ENCODE measurements at places on chromosomes 13 and 19.
A peak's percentile ranks its signal among the peaks of the same experiment; 100 is the strongest.

DNA sequence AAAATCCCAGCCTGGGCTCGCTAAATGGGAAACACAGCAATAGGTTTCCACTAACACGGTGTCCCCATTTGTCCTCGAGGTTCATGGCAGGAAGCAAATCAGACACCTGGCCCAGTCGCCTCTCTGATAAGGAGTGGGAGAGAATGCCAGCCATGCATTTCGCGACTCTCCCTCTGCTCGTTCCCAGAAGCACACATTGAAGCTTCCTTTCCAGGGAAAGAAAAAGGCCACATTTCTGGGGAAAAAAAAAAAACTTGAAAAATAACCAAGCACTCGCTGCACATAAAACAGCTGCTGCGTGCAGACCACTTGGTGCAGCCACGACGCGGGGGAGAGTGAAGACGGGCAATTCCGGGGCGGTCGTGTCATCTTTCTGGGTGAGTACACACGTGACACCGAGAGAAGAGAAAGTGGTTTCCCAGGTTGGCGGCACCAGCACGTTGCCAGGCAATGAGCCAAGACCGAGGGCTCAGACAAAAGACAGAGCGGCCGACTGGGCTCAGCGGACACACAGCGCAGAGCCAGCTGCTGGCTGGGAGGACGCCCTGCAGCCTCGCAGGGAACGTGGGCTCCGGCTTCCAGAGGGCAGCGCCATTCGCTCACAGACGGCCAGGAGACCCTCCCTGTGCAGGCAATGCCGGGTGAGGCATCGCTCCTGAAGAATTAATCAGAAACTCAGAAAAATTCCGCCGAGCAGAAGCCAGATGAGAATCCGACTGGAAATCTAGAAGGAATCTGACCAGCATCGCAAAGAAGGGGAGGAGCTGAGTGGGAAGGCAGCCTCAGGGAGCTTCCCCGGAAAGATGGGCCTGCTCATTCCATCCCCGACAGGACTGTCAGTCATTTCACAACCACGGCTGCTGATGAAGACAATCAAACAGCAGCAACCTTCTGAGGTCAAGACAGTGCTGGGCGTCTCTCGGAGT lies 83.2 kb upstream of the IRS2 start:
- DNase-seq = no peak

GRCh38 chr13:102965802-102966201 lies 100.4 kb downstream of the SLC10A2 start:
- no peak for DNase-seq

DNA sequence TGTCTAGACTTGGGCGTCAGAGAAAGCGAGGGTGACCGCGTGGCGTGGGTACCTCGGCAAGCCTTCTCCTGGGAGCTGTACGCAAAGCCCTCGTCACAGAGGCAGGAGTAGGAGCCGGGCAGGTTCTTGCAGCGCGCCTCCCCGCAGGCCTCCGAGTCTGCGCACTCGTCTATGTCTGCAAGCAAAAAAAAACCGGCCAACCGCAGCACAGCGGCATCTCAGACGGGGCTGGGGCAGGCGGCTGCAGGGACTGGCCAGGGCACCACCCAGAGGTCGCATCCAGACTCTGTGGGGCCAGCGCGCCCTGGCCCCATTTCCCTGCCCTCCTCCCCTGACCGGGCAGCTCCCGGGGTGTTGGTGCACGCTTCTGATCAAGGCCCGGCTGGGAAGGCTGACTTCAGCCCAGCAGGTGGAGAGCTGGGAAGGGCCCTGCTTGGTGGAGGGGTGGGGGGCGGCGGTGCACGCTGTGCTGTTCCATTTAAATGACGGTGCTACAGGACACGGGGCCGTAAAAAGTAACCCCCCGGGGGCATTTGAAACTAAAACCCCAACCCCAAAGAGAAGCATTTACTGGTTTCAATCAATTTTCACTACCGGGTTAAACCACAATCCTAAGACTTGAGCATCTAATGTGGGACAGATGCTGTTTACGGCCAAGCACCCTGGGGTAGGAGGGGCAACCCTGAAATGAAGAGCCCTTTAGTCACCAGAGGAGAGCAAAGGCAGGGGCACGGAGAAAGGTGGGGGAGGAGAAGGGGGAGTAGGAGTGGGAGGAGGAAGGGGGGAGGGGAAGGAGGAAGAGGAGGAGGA lies 28.2 kb downstream of the GAS6 start:
- DNase-seq = no peak

- DNase-seq = no peak
Observed at GRCh38 chr13:114002771-114003321, 29.0 kb upstream of the C13orf46 start.

DNA sequence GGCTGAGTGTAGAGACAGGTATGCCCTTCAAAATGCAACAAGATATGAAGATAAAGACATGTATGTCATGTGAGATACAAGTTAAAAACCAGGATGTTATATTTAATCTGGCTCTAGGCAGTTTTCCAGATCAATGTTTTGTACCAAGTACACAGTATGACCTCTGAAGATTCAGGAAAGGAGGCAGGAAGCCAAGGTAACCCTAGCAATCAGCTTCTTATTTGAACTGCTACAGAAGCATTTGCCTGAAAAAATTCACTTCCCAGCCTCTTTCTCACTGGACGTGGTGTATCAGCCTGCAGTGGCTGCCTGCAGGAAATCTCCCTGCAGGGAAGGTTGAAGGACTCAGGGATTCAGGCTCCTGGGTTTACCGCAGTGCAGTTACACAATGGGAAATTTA lies 24.1 kb downstream of the OLFM4 start:
- DNase-seq = no peak

DNA sequence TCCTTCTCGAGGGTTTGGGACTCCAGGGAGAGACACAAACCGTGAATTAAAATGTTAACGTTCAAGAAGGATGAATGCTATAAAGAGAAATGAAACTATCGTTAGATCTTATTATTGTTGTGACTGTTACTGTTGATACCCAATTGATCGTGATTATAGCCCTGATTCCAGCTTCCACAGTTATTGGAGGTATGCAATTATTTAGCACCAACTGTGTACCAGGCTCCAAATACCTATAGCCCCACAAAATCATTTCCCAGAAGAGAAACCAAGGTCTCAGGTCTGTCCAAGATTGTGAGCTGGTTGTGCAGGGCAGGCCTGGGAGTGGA lies 30.1 kb upstream of the NFIC start:
- DNase-seq = no peak

- DNase-seq = no peak
Observed at GRCh38 chr19:53962887-53963431, at the start of gene CACNG8. CACNG8 (plus strand) TSS chr19:53962937.

- no peak for DNase-seq
Observed at GRCh38 chr13:40420160-40420740, 246.2 kb downstream of the FOXO1 start.

- DNase-seq = no peak
Observed at GRCh38 chr19:23318143-23318542, 67.9 kb upstream of the ZNF724 start.

- no peak for DNase-seq
Observed at GRCh38 chr13:109272595-109273325, 513.6 kb downstream of the IRS2 start.

DNA sequence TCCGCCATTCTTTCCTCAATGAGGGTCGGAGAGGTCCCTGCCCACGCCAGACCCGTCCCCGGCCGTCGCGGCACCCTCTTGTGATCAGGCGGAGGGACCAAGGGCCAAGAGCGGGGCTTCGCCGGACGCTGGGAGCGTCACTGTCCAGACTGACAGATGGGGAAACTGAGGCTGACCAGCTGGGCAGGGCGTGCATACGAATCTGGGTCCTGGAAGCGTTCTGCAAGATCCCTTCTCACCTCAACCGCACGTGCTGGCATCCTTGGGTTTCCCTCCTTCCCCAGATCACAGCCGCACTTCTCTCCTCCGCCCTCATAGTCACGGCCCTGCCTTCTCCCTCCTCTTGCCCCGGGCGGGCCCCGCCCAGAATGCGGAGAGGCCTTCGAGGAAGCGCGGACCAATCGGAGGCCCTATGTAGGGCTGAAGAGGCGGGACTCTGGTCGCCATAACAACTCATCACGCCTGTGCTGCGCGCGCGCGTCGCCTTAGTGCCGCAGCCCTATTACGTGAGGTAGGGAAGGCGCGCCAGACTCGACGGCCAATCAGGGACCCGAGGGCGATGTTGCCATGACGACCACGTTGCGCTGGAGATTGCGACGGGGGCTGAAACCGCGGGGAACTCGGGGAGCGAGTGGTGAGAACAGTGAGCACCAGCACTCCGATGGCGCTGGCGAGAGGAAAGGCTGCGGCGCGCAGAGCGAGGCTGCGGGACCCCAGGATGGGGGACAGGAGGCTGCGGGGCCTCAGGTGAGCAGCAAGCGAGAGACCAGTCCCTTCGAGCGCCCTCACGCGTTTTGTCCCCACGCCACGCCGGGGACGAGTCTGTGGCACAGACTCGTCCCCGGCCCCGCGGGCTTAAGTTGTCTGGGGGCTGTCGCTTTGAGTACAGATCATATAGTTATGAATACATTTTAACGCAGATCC lies 5.7 kb downstream of the RNF225 start:
- peak; percentile 99 for DNase-seq

DNA sequence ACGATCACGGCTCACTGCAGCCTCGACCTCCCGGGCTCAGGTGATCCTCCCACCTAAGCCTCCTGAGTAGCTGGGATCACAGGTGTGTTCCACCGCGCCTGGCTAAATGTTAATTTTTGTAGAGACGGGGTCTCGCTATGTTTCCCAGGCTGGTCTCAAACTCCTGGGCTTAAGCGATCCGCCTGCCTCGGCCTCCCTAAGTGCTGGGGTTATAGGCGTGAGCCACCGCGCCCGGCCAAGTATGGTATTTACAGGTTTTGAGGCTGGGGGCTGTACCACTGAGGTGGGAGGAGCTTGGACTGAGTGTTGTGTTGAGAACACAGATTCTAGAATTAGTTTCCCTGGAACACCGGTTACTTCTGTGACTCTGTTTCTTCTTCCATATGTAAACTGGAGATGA lies 452 bp upstream of the PPM1N start:
- no peak for DNase-seq

GRCh38 chr19:55400281-55401087 lies 7.1 kb downstream of the UBE2S start:
- DNase-seq = no peak

GRCh38 chr13:33194820-33195692 lies 90.5 kb downstream of the STARD13 start:
- DNase-seq = no peak

DNA sequence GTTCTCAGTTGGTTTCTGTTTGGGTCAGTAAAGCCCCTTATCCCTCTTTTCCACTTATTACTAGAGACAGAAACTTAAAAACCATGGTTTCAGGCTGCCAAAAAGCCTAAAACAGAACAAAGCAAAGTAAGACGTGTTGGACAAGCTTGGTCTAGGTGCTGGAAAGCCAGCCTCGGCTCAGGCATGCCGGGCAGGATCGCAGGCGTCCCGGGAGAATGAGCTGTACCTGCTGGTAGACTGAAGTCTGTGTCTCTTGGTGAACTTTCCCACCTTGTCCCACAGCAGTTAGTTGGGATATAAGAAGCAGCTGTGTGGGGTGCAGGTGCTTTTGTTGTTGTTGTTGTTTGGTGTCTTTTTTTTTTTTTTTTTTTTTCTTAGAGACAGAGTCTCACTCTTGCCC lies 20.8 kb downstream of the PRAM1 start:
- no peak for DNase-seq

- no peak for DNase-seq
Observed at GRCh38 chr13:69168436-69168835, 939.2 kb upstream of the ATXN8OS start.

DNA sequence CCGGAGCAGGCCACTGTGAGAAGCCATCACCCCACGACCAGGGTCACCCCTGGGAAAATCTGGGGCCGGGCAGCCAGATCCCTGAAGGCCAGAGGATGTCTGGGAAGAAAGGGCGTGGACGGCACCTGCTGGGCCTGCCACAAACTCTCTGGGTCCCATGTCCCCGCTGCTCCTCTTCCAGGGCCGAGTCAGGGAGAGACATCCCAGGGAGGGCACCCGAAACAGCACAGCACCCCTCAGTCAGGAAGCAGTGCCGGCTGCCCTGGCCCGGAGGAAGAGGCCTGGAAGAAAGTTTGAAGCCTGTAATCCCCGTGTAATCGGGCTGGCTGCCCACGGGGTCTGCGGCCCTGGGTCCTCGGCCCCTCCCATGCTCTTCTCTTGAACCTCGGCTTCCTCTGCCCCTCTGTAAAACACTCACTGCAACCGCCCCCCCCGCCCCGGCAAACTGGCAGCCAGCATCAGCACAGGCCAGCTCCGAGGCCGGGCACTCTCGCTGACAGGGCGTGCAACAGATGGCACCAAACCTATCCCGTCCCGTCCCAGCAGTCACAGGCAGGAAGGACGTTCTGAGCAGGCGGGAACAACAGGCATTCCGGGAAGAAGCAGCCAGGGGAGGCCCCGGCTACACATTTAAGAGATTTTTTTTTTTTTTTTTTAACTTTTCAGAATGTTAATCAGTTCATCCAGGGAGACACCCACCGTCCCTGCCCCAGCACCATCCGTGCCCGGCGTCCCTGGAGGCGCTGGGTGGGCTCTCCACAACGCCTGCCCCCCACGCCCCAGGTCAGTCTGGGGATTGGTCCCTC lies 1.5 kb downstream of the SBNO2 start:
- DNase-seq = peak; percentile 57

- DNase-seq = no peak
Observed at GRCh38 chr19:30677702-30678101, 305.5 kb downstream of the ZNF536 start.

- DNase-seq = no peak
Observed at GRCh38 chr19:1854039-1854541, 5.8 kb upstream of the REXO1 start.

DNA sequence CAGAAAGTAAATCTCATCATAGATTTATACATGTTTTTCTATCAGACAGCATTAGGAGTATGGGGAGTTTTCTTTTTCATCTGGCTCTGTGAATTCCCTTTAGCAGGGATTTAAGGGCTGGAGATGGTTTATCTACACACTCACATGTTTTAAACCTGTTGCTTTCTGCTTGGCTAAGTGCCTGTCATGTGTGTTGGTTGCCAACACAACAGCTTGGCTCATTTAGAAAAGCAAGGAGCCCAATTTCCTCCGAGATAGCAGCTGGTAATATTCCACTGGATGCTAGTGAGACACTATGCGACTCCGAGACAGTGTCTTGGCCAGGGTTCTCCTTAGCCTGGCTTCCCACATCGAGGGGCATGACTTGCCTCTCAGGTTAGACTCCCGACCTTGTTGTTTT lies 83.3 kb downstream of the KLF5 start:
- DNase-seq = no peak

DNA sequence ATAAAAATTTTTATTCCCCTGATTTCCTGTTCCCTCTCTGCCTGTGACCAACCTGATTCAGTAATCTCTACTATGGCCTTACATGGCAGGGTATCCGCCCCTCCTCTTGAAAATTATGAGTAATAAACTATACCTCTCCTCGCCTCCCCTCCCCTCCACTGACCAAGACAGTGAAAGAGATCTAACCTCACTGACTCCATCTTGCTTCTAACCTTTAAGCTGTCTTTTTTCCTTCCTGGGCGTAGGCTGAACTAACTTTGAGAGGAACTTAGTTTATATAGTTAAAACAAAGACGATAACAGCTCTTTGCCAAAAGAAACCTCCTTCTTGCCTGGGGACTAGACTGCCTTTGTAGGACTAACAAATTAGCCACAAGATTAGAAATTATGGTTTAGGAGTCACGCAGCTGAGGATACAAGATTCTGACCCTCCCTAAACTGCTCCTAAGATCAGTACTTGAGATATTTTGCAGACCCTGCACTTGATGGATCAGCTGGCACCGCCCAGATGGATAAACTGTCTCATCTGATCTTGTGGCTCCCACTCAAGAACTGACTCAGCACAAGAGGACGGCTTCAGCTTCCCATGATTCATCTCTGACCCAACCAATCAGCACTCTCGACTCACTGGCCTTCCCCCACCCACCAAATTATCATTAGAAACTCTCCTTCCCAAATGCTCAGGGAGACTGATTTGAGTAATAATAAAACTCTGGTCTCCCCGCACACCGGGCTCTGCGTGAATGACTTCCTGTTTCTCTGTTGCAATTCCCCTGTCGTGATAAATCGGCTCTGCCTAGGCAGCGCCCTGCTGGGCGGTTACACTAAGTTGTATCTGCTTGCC lies 187.1 kb downstream of the TDRD3 start:
- DNase-seq = no peak

Measured in anterior cingulate cortex (tissue), 58 donors.